ENCODE measurements at places on chromosomes 3 and 15.
A peak's percentile ranks its signal among the peaks of the same experiment; 100 is the strongest.

- DNase-seq = no peak
Observed at GRCh38 chr15:31017311-31017710, 25.9 kb upstream of the MTMR10 start.

DNA sequence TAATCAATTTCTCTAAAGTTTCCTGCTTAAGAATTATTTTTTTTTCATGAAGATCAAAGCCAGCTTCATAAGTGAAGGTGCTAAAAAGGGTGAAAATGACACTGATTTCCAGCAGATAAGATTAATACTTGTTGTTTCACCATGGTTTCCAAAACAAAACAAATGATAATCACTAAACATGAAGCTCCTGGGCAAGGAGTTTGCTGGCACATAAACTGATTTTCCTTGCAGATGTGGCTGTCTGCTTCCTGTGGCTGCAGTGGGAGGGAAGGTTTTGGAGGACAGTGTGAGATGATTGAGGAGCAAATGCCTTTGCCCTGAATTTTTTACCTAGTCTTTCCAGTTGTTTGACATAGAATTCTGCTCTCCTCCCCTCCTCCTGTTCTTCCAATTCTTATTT lies 228.8 kb downstream of the DIPK2A start:
- DNase-seq = no peak

GRCh38 chr15:95916568-95916967 lies 413.9 kb upstream of the NR2F2 start:
- no peak for DNase-seq

DNA sequence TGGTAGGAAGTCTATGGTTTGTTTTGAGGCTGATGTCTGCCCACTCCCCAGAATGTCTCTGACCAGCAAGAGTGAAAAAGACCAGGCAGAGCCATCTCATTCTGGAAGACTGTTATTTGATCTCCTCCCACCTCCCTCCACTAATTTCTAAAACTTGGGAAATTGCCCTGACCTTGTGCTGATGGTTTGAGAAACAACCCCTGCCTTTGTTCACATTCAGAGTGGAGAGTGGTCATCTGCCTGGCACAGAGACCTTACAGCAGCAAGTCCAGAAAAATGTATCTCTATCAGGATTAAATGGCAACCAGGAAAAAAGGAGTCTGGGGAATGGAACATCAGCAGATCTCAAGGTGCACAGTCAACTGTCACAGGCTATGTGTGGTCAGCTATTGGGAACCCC lies 25.7 kb downstream of the SPATA12 start:
- no peak for DNase-seq

- no peak for DNase-seq
Observed at GRCh38 chr3:52327486-52328290, 11.6 kb downstream of the DNAH1 start.

DNA sequence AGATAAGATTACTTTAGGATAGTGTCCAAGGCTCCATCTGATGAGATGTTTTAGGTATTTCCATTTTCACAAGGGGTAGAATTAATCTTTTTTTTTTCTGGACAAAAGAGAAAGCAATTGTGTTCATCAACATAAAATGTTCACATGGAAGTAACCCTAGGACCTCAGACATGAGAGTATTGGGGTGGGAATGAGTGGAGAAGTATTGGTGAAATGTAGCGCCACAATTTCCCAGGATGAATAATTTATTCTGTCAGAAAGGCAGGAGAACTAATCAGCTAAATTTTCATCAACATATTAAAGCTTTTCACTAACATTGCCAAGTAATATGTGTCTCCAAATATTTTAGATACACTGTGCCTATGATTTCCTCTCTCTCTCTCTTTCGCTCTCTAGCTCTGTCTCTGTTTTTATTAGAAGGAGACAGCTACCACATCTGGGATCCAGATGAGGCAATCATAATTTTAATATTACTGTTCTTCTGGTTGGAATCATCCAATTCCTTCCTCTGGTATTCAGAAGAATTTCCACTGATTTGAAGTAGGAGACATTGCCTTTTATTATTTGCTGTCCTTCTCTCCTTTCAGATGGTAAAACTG lies 21.6 kb upstream of the ZNF280D start:
- DNase-seq = no peak

- no peak for DNase-seq
Observed at GRCh38 chr3:197499427-197499826, 56.3 kb downstream of the BDH1 start.

DNA sequence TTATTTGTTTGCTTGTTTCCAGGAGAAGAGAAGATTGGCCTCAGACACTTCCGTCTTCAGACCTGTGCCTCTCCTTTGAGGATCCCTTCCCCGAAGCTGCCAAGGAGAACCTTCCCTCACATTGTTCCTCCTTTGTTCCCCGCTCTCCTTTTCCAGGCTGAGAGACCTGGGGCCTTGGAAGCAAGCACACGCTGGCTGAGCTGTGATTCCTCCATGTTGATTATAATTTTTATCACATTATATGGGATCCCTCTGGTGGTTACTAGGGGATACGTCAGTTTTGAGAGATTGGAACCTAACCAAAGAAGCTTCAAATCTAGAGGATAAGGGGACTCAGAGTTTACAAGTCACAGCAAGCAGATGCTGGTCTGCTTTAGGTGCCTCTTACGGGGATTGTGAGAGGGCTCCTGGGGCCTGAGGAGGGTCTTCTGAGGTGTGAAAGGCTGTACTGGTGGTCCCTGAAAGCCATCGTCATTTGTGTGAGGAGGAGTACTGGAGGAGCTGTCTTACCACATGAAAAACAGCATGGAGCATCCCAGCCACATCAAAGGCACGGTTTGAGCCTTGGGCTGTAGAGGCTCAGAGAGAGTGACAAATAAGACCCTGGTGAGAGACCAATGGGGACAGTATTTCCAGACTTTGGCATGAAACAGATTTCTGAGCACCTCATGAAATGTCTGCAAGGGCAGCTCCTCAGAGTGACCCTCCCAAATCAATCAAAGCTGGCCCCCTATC lies 760.1 kb upstream of the CFAP20DC start:
- peak; percentile 10 for DNase-seq

- DNase-seq = no peak
Observed at GRCh38 chr3:87246662-87247429, 19.7 kb downstream of the CHMP2B start.

- no peak for DNase-seq
Observed at GRCh38 chr3:30426293-30426993, 180.0 kb upstream of the TGFBR2 start.

DNA sequence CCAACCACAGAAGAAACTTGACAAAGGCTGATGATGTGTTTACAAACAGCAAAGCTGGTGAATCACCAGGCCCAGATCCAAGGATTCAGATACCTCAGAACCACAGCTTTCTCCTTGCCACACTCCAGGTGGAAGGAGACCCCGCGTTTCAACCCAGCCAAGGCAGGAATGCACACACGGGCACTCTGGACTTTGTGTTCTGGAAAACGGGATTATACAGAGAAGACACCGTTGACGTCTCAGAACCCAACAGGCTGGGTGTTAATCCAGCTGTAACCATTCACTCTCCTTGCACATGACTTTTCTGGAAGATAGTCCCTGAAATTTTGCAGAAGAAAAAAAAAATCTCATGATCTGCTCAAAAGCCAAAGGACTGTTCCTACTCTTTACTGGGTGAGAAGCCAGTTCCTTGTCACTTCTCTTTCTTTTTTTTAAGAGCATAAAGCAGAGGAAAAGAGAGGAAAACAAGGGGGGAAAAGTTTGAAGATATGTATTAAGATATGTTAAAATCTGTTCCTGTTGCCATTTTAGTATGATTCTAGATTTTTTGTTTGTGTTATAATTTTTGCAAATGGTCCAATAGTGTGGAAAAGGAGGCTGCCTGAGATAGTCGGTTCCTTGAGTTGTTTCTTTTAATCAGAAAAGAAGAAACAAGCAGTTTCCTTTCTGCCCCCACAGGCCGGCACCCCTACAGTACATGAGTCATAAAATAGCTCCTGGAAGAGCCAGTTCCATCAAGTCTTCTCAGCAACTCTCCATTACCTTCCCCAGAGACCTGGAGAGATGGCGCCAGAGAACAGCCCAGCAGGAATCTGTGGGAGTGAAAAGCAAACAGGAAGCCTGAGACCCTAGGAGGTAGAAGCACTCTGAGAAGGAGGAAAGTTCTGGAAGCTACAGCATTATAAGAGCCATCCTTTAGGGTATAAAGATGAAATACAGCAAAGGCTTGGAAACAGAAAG lies 73.1 kb downstream of the RORA start:
- DNase-seq = no peak

DNA sequence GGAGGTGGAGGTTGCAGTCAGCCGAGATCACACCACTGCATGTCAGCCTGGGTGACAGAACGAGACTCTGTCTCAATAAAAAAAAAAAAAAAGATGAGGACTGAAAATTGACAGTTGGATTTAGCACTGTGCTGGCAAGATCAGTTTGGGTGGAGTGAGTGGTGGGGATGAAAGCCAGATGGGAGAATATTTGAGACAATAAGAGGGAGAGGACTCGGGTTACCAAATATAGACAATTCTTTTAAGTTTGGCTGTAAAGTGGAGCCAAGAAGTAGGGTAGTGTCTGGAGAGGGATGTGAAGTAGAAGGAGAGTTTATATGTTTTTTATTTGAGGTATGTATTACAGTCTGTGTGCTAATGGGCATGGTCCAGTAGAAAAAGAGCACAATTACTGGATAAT lies 20.4 kb downstream of the TMOD3 start:
- DNase-seq = no peak

- no peak for DNase-seq
Observed at GRCh38 chr15:49035825-49036224, 10.4 kb downstream of the SECISBP2L start.

- no peak for DNase-seq
Observed at GRCh38 chr15:64019764-64020163, 26.5 kb downstream of the DAPK2 start.

DNA sequence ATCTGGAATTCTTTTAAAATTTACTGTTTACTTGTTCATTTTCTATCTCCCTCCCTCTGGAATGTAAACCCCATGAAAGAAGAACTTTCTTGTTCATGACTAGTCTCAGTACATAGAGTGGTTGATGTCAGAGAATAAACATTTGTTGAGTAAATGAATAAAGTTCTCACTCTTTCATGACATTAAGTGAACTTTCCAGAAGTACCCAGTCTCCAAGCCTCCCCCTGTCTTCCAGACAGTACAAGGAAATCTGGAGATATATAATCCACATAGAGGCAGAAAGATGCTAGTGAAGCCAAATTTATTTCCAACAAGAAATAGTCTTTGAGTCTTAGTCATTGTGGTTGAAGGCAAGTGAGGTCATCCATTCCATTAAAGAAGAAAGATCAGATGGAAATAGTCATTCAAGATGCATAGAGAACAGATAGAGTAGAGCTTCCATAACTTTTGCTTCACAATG lies 71.5 kb upstream of the GALNT15 start:
- DNase-seq = no peak

GRCh38 chr15:50840520-50840919 lies 68.0 kb upstream of the AP4E1 start:
- no peak for DNase-seq

DNA sequence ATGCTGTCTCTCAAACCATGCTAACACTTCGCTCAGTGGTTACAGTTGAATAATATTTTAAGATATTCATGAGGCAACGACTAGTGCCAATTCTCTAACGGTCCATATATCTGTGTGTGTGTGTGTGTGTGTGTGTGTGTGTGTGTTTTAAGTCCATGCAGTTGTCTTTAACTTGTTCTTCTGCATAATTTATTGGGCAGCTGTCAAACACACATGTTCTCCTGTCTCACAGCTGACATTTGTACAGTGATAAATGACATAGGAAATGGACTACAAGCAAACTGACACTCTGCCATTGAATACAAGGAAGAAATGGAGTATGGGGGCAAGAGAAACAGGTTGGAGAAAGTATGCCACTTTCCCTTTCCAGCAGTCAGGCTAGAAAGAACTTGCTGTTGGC lies 172.0 kb downstream of the PDZRN3 start:
- DNase-seq = no peak

DNA sequence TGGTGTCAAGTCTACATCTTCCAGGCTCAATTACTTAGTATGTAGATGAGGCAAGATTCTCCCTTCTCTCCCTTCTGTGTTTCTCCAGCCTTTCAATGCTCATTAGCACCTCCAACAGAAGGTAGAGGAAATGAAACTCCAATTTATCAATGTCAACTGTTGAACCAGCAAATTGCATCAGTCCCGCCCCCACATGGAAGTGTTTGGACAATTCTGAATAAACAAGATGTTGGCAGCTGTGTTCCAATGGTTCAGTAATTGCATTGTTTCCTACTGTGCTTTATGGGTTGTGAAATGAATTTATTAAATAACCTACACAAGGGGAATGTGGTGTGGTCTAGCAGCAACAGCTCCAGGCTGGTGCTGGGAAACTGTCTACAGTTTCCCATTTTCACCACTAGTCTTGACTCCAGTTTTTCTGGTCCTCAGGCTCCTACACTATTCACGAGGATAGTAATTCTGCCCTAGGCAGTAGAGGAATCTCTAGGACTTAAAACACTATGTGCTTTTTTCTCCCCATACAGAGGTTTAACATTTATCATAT lies 91.9 kb downstream of the MB21D2 start:
- peak; percentile 70 for DNase-seq

GRCh38 chr3:107676469-107677309 lies 153.9 kb downstream of the BBX start:
- no peak for DNase-seq

DNA sequence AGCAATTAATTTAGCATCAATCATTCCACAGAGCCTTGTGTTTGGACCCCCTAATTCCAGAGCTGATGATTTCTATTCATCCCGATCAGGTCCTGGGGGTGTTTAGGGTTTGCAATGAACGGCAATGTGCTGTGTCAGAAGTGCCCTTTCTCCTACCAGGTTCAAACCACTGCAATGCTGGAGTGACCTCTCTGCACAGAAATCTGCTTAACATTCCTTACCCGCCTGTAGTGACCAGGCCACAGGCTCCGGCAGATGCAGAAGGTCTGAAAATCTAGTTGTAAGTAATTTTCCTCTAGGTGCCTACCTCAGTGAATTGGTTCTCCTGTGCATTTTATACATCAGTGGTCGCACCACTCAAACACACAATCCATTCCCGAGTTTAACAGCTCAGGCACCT lies 725.3 kb upstream of the CFAP20DC start:
- no peak for DNase-seq

DNA sequence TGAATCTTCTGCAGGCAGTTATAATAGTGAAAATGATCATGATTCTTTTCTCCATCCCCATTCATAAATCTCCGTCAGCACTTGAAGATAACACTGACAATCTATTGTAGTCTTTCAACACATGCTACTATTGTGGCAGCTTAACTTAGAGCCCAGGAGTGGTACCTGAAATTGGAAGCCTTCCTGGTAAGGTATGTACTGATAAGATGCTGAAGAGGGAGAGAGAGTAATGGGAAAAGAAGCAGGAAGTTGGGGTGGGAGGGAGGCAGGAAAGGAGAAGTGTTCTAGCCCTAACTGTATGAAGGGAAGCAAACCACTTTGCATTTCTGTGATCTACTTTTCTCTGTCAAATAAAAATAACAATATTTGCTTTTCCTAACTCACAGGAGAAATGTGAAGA lies 197.4 kb upstream of the RORA start:
- no peak for DNase-seq

DNA sequence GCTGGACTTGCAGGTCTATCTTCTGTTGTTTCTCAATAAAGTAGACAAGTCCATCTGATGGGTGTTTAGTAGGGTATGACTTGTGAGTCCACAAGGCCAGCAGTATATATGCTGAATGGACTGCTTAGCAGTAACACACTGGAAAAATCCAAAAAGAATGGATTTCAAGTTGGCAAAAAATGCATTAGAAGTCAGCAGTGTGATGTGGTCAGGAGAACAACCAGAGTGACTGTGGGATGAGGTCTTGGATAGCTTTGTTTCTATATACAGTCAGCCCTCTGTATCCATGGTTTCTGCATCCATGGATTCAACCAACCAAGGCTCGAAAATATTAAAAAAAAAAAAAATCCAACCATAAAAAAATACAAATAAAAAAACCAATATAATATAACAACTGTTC lies 55.8 kb downstream of the LPP start:
- no peak for DNase-seq
